ENCODE measurements at places on chromosomes 4 and X.

DNA sequence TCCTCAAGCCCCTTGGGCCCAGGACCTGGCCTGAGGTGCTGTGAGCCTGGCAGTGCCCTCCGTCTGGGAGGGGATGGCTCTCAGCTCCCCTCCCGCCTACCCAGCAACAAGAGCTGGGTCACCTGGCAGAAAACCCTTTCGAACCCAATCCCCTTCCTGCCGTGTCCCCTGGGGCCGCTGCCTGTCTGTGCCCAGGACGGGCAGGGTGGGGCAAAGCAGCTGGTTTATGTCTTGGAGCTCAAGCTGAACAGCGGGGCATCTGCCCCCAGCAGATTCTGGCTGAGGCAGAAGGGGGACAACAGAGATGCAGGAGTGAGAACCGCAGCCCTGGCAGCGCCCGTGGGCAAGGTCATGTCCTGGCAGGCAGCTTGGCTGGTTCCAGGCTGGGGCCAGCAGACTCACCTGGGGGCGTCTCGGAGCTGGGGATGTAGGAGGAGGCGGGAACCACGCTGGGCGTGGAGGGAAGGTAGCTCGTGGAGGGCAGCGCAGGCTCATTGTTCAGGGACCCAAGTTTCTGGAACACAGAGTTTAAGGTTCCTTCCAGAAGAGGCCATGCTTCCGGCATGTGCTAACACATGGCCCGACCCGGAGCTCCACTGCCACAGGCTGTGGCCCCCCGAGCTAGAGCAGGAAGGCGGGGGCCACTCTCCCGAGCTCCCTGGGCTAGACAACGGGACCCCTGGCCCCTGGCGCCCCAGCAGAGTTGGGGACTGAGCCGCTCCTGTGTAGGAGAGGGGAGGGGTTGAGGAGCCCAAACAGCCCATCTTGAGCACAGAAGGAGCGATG lies 24.2 kb downstream of the NELFA start:
- no peak for DNase-seq

DNA sequence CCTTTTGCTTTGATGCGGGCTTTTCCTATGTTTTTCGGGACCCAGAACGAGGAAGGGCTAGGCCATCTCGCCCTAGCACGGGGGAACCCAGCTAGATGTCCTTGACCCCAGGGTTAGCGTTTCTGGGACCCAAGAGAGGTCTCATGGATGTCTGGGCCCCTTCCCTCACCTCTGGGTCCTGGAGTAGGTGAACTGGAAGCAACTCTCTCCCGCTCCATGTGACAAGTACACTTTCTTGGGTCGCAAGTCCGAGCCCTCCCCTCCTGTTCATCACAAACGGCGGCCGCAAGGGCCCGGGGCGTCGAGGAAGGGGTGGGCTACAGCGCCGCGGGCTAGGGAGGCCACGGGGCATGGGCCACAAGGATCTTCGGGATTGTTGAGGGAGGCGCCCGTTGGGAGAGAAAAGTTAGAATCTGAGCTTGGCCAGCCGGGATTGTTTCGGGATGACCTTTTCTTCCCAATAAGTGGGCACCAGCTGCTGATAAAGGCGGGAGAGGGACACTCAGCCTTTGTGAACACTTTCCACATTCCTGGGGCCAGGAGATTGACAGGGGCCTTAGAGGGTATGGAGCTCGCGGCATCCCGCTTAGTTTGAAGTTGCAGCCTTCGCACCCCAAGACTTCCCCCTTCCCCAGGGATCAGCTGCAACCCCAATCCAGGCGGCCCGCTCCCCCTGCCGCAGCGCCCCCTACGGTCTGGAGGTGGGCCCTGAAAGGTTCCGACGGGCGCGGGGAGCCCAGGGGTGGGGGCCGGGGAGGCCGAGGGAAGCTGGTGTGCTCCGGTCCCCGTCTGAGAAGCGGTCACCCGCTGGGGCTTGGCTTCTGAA lies 136.9 kb upstream of the ZIC3 start:
- no peak for DNase-seq

- peak; percentile 67 for DNase-seq
Measured at GRCh38 chrX:66638591-66639500, at the start of gene EDA2R. TSS of gene EDA2R (minus strand) at chrX:66639078. CDS start at chrX:66616020, 23,058 bp downstream.

DNA sequence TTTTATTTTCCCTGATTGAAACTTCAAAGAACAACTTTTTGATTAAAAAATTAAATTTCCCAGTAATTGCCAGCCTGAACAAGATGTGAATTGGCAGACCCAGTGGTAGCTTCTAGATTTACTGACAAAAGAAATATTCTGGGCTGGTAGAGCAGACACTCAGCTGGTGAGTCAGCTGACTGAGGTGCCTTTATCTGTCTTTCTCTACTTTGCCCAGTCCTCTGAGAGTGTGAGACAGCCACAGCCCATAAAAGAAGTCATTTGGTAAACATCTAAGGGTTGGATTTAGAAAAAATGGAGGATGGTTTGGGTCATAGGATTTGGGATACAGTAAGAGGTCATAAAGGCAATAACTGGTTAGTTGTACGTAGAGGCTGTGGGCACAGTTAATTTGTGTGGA lies 54.5 kb downstream of the CCSER1 start:
- peak; percentile 29 for DNase-seq

DNA sequence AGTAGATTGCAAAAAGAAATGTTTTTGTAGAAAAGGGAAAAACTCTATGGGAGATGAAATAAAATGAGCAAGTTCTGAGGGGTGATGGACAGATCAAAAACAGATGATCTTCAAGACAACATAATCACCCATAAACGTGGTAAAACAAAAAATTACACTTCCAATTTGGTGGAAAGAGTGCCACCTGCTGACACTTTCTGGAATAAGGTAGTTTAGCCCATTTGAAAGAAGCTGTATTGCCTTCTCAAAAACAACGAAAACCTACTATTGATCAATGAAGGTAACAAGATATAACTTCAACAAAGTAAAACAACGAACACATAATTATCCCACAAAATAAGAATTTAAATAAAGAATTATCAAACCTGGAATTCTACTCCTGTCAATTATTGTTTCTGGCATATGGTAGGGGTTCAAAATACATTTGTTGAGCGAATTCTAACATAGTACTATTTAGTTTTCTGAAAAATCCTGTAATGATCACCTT lies 2.5 kb downstream of the COQ2 start:
- peak; percentile 87 for DNase-seq

DNA sequence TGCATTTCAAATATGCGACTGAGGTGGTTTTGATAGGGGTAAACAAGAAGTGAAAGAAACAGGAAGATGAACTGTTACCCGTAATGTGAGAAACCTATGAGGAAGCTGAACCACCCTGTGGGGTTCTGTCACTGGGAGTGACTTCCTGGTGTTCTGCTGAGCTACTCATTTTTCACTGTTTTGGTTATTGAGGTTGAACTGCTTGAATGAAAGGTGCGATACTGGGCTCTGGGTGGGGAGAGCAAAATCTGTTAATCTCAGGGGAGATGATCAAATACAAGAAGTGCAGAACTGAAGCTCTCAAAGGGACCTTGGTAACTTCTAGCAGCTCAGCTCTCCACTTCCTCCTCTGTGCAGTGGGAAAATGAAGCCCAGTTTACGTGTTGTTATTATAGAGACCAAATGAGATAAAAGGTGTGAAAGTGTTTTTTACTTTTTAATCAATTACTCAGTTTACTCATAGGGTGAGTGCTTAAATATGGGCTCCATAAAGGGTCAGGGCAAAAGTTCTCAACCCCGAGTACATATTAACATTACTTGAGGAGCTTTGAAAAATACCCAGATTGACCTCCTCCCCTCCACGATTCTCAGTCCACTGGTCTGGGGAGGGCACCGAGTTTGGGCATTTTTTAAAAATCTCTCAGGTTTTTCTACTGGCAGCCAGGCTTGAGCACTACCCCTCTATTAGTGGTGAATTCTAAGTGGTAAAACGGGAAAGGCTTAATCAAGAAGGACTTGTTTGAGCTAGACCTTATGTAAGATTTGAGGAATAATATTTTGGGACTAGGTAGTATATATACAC lies 66.7 kb downstream of the COQ2 start:
- DNase-seq, result peak; percentile 83

- DNase-seq, result no peak
Measured at GRCh38 chrX:55102754-55103153, 13.9 kb downstream of the PAGE2 start.

- DNase-seq, result no peak
Measured at GRCh38 chrX:108735679-108736508, 469 bp downstream of the IRS4 start.

- DNase-seq, result no peak
Measured at GRCh38 chr4:175129797-175130196, 211.6 kb downstream of the ADAM29 start.

DNA sequence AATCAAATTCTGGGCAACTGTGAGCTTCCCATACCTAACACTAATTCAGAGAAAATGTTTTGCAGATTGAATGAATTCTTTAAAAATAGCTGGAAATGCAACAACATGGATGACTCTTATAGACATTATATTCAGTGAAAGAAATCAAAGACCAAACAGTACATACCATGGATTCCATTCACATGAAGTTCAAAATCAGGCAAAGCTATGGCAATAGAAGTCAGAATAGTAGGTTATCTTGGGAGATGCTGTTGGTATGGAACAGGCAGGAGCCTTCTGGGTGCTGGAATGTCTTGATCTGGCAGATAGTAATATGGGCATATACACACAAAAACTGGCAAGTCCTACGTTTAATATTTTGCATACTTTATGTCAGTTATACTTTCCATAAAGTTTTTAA lies 25.5 kb upstream of the CBLL2 start:
- DNase-seq, result no peak

GRCh38 chr4:138445098-138445497 lies 202.9 kb upstream of the SLC7A11 start:
- DNase-seq, result no peak

GRCh38 chr4:31391976-31392375 lies 671.8 kb downstream of the PCDH7 start:
- no peak for DNase-seq

DNA sequence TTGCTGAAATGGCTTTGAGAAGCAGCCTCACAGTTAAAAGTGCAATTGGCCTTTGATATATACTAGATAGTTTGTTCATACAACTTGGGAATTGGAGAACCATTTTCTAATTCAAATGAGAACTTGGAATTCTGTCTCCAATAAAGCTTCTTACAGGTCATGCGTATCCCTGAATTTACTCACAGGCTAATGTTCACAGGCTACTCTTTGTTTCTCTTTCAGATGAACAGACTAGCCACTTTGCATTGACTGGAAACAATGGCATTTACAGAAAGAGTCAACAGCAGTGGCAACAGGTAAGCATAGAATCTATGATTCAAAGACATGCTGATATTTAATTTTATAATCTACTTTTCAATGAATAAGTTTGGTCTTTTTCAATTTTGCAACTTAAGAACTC lies 13.5 kb downstream of the AFF1 start:
- no peak for DNase-seq

- no peak for DNase-seq
Measured at GRCh38 chr4:1741208-1741607, 19.9 kb downstream of the TACC3 start.

DNA sequence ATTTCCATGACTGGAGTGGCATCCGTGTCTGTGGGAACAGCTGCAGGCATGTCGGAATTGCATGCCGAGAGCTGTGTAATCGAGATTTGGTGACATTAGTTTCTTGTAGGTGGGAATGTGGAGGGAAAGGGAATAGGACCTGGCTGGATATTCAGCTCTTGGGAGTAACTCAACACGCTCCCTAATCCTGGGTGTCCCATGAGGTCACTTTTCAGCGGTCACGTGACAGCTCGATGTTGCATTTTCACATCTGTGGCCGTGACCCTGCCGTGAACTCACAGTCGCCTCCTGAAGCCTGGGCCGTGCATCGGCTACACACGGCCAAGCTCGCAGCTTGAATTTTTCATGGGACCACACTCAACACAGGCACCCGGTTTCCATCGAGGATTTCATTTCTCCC lies 25.8 kb upstream of the PSAPL1 start:
- no peak for DNase-seq

GRCh38 chr4:91963486-91963885 lies 340.3 kb upstream of the GRID2 start:
- no peak for DNase-seq

DNA sequence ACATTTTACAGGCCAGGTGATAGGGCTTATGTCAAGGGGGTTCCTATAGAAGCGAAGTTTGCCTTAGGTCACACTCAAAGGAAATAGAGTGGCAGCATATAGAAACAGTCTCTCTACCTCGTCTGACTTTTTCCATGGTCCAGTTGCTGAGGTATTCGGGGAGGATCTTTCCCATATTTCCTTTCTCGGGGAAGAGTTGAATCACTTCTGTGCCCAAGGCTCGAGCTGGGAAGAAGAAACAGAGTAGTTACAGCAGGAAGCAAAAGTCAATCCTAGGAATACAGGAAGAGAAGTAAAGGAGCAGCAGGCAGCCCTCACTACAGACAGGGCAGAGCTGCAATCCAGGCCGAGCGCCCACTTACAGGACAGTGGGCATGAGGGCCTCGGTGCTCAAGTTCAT lies 26.7 kb upstream of the ELF4 start:
- no peak for DNase-seq

DNA sequence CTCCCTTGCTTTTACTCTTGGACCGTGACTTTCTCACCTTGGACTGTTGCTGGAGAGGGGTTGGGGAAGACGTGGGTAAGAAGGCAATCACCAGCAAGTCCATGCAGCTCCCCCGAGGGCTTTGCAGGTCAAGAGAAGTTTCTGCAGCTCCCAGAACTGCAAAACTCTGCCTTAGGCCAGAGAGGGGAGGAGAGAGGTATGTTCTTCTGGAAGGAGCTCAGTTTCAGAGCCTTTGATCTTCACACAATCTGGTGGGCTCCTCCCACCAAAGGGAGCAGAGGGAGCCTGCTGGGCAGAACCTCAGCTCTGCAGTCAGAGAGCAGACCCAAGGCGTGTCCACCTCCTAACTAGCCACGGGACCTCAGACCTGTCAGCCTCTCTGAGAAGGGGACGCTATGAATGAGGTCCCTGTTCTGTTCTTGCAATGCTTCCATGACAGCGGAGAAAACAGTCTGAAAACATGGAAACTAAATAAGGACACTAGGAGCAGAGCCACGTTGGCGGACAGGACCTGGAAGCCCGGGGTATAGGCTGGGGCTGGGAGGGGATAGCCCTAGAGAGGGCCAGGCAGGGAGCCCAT lies 92.8 kb downstream of the EVC2 start:
- DNase-seq, result no peak

DNA sequence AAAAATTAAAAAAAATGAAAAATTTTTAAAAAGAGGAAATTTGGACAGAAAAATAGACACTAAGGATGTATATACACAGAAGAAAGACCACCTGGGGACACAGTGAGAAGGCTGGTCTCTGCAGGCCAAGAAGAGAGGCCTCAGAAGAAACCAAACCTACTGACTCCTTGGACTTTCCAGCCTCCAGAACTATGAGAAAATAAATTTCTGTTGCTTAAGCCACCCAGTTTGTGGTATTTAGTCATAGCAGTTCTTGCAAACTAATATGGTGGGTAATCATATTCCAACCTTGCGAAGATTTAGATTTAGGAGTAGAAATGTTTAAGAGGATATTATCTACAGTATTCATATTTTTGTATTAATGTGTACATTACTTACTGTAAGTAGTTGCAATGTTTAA lies 56.4 kb downstream of the COQ2 start:
- no peak for DNase-seq

GRCh38 chr4:9999956-10000561 lies 21.2 kb downstream of the SLC2A9 start:
- DNase-seq, result no peak
